ENCODE measurements at places on chromosomes 5 and 9.

DNA sequence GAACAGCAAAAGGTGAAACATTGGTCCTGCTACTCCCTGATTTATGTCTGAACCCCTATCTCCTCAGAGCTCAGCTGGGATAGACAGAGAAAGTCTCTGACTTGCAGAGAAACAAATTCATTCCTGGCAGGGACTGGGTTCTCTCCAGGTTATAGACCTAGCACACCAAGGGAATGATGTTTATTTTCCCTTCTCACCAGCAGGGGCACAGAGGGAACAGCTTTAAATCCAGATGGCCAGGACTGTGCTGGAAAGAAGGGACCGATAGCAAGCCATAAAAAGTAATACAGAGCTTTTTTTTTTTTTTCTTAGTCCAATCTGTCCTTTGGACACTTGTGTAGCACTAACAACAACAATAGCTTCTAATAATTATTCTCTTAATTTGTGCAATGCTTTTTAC, 141.1 kb upstream of the C9orf72 start:
- no peak for DNase-seq

DNA sequence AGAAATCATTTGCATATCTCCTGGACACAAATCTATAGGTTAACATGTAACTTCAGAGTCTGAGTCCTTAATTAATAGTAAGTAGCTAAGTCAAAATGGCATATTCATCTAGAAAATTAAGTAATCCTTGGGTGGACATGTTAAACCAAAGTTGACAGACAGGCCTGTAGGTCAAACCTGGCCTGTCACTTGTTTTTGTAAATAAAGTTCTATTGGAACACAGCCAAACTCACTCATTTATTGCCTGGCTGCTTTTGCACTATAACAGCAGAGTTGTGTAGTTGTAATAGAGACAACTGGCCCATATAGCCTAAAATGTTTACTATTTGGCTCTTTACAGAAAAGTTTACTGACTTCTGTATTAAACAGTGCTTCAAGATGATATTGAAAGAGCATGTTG, 24.6 kb upstream of the GPR21 start:
- no peak for DNase-seq

- no peak for DNase-seq
These were observed 105.6 kb upstream of the TXNDC8 start for GRCh38 chr9:110443146-110443865.

DNA sequence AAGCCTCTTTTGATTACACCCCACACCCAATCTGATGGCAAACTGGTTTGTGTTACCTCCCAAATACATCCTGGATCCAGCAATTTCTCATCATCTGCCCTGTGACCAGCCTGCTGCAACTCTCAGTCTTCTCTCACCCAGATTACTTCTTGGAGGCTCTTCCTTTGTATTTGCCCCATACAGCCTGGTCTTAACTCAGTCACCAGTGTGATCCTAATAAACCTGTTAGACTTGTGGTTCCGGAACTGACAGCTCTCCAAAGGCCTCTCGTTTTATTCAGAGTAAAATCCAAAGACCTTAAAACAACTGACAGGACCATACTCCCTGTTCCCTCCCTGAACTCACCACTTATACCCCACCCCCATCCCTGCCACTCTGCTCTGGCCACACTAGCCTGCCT, 228.2 kb upstream of the PAPPA start:
- no peak for DNase-seq

- DNase-seq = no peak
These were observed 220.6 kb downstream of the MELK start for GRCh38 chr9:36793277-36793676.

- no peak for DNase-seq
These were observed 431.3 kb upstream of the ITGA1 start for GRCh38 chr5:52356311-52356918.
